ENCODE measurements at places on chromosomes 16 and 17.

DNA sequence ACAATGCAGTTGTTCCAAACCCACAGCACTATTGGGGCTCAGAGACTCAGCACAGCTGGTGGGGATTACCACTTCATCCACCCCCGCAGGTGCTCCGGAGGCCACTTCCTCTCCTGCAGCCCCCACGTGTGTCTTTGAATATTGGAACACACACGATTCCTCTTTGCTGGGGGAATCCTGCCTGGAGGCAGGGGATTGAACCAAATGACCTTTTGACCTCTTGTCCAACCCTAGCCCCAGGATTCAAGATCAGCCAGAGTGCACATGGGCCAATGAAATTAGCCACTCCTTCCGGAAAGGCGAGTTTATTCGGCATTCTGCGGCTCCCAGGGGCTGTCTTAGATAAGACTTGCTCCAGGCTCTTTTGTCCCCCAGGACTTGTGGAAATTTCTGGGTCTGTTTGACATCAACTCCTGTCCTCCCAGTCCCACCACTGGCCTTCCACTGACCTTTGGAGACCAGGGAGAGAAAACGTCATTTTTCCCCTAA lies 350.2 kb downstream of the FOXL1 start:
- no peak for DNase-seq

DNA sequence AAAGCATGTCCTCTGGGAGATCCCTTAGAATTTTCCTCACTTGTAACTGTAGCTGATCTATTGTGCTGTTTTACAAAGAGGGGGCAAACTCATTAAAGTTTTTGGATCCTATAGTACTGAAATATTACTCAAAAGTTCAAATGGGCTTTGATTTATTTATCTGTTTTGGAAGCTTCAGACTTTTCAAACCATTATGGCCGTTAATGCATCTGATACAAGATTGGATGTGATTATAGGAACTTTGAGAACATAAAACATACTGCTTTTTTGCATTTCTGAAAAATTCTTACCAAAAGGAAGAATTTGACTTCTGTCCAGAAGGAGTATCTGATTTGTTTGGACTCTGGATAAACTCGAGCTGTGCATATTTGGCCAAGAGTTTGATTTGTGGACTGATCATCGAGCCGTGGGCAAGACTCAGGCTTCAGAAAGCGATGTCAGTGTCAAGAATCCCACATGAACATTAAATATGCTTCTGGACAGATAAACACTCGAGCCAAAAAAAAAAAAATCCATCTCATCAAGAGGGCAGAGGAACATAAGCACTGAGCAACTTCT lies 8.2 kb upstream of the MARCHF10 start:
- no peak for DNase-seq

DNA sequence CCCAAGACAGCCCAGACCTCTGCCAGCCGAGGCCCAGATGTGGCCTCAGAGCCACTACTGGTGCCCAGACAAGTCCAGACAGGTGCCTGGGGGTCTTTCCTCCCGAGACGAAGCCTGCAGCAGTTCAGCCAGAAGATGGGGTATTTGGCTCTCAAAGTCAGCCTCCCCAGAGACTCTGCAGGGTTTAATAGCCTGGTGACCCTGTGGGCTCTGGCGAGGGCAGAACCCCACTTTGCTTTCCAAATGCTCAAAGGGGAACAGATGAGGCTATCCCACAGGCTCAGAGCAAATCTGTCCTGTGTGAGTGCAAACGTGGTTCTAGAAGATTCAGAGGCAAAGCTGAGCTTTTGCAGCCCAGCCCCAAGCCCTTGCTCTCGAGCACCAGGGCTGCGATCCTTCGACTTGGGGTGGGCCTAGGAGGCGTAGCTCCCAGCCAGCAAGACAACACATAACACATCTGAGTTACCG lies 236.0 kb downstream of the MRTFB start:
- DNase-seq, result no peak

DNA sequence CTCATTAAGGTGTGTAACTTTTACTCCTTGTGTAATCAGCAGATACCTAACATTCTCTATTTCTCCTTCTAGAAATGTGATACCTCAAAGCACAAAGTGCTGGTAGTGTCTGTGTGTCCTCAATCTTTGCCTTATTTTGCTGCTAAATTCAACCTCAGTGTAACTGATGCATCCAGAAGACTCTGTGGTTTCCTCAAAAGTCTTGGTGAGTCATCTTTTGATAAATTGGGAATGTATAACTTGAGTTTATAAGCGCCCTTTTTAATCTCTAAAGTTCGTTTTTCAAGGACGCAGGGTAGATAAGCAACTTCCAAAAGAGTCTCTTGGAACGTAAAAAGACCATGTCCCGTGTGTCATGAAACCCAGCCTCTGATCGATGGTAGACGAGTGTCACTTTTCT lies 10.2 kb downstream of the NARF start:
- no peak for DNase-seq

Measured in endothelial cell of umbilical vein (primary cell).